Activated T-cell treated with anti-CD3 and anti-CD28 coated beads, Interleukin-2, amount 50 U/mL, for 1 hour (primary cell): ENCODE measurements at places on chromosomes 11 and 22.

GRCh38 chr11:116394022-116394421, 378.8 kb downstream of the BUD13 start:
- DNase-seq = no peak

DNA sequence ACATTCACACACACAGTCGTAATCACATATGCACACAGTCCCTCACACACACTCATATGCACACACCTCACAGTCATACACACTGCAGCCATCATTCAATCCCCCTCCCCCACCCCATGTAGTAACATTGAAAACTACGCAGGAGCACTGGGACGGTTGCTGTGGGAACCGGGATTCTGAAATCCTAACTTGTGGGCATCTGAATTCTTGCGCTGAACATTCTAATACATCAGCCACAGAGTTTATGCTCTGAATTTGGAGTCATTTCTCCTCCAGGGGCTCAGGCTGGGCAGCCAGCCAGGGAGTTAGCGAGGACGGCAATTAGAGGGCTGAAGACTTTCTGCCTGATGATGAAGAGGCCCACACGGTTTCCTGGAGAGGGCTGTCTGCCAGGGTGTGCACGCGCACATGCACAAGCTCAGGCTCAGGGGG, 32.7 kb downstream of the CD6 start:
- DNase-seq = peak; percentile 60

- DNase-seq = peak; percentile 77
Measured at GRCh38 chr11:128859563-128860441, 7.3 kb downstream of the KCNJ1 start.

DNA sequence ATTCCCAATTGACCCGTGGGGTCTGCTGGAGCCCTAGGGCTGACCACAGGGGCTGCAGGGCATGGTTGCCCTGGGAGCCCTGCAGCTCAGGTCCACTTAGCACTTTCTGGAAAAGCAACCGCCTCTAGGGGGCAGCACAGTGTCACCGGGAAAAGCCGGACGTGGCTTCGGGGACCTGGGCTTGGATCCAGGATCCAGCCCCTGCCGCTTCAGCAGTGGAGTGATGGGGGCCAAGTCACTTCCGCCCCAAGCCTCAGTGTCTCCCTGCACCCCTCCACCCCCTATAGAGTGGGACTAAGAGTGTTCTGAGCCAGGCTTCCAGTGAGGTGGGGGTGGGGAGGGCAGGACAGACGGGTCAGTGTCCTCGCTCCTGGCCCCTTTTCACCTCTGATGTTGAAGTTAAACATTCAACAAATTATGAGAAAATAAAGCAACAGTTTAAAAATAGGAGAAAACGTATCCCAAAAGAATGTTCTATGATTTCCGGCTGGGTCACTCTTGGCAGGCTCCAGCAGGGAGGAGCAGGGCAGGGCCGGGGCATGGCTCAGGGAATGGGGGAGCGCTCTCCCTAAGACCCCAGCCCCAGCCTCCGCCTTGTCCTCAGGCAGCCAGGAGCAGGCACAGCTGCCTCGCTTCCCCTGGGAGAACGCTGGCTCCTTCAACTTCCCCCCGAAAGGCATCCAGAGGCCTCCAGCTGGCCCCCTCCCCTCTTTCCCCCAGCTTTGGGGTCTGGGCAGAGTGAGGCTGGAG, 96.5 kb upstream of the FGF3 start:
- peak; percentile 33 for DNase-seq

- DNase-seq = no peak
Measured at GRCh38 chr11:45100339-45100738, 46.1 kb upstream of the PRDM11 start.

GRCh38 chr11:97890466-97890865, 1130.3 kb upstream of the CNTN5 start:
- no peak for DNase-seq

DNA sequence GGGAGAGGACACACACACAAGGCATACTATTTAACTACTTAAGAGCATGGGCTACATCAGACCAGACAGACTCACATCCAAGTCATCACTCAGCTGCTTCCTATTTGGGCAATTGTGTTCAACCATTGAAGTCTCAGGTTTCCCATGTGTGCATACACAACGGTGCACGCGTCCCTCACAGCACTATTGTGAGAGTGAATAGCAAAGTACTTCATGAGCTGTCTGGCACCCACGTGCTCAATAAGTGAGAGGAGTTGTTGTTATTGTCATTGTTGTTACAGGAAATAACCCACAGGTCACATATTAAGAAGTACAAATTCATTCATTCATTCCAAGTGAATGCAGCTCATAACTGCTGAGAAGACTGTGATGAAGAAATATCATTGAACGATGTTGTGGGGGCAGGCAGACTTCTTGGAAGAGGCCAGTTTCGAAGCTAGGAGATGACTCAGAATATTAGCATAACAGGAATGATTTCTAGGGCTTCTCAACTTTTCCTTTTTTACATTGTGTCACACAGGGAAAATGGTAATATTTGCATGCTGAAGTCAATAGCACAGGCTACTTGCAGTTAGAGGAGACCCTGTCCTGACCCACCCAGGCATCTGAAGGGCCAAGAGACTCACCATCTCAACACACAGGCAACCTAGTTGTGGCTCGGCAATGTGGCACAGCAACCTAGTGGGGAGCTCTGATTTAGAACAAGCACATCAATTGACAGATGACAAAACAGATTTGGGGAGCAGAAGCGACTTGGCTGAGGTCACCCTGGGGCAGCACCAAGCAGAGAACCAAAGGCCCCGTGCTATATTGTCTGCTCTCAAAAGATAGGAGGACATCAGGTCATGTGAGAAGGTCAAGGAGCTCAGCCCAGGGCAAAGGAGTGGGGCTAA, 606.0 kb downstream of the BUD13 start:
- DNase-seq = no peak

- DNase-seq = no peak
Measured at GRCh38 chr11:92911478-92911877, 58.0 kb upstream of the MTNR1B start.

DNA sequence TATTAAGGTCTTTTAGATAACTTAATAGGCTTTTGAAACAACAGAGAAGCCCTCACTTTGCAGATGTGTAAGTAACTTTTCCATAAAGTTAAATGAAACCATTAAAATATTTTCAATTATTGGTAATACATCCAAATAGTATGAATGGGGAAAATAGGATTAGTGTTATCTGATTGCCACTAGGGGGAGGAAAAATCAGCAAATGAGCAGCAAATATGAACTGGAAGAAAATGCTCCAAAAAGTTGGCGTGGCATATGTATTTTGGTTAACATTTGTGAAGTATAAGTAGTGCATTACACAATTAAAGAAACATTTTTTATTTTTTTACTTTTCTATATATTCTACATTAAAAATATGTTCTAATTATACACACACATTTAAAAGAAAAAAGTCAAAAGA, 259.8 kb upstream of the ANO5 start:
- DNase-seq = no peak

GRCh38 chr11:123566852-123567251, 87.6 kb downstream of the SCN3B start:
- no peak for DNase-seq

GRCh38 chr22:35605369-35605680, 11.8 kb downstream of the MB start:
- DNase-seq = no peak

- no peak for DNase-seq
Measured at GRCh38 chr11:112630496-112630895, 330.7 kb upstream of the NCAM1 start.

DNA sequence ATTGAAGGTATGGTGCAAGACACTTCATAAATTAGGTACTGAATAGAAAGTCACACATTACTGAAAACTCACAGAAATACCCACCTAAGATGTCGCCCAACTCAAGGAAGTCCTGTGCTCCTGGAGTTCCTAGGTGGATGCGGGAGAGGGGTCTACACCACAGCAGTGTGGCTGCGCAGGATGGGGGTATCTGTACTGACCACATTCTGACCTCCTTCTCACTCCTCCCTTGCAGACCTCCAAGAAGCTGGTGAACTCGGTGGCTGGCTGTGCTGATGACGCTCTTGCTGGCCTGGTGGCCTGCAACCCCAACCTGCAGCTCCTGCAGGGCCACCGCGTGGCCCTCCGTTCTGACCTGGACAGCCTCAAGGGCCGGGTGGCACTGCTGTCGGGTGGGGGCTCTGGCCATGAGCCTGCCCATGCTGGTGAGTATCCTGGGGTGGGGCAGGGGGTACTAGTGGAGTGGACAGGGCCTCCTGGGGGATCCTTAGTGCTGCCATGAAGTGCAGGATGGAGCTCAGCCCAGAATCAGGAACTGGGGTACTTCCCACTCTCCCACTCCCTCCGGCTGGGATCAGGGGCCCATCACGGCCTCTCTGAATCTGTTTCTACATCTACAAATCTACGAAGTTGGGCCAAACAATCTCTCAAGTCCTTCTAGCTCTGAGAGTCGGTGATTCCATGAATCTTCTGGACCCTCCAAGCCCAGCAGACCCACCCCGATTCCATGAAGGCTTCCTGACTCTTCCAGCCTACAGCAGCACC, 4.9 kb downstream of the TKFC start:
- DNase-seq = no peak

DNA sequence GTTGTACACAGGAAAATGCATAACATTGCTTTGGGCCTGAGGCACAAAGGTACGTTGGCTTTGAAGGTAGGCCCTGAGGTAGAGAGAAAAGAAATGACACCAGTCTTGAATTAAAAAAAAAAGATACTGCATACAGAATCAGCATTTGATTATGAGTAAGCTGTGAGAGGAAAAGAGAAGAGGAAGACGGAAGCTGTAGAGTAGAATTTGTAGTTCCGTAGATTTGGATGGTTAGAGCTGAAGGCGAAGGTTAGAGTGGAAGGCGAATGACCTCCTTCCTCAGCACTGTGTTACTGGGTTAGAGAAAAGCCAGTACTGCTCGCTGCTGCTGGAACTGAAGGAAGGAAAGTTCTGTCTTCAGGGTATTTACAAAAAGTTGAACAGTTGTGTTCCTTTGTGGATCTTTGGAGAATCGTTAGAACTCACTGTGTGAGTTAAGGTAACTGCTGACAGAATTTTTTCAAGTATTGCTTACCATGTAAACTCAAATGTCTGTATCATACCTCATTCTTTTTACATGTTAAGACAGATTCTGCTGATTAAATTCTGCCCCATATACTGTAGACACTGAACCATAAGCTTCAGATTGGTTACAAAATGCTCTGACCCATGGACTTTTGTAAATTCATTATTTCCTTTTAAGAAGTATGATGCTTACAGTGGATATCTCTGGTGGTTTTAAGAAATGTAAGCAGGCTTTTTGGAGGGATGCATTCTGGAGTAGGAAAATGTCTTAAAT, 50.2 kb downstream of the MCAM start:
- DNase-seq = no peak

- DNase-seq = no peak
Measured at GRCh38 chr11:96324912-96325311, 18.1 kb downstream of the MAML2 start.

DNA sequence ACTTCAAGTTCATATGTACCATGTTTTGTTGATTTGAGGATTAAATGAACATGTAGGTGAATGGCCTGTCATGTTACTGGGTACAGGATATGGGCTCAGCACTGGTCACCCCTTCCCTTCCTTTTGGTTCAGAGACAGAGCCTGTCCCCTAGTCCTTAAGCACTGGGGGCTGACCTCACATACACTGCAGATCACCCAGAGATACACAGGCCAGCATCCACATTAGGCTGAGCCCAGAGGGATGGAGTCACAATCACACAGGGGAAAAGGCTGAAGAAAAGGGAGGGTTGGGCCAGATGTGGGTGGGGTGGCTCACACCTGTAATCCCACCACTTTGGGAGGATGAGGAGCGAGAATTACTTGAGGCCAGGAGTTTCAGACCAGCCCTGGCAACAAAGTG, 62.3 kb downstream of the IGLL5 start:
- no peak for DNase-seq

DNA sequence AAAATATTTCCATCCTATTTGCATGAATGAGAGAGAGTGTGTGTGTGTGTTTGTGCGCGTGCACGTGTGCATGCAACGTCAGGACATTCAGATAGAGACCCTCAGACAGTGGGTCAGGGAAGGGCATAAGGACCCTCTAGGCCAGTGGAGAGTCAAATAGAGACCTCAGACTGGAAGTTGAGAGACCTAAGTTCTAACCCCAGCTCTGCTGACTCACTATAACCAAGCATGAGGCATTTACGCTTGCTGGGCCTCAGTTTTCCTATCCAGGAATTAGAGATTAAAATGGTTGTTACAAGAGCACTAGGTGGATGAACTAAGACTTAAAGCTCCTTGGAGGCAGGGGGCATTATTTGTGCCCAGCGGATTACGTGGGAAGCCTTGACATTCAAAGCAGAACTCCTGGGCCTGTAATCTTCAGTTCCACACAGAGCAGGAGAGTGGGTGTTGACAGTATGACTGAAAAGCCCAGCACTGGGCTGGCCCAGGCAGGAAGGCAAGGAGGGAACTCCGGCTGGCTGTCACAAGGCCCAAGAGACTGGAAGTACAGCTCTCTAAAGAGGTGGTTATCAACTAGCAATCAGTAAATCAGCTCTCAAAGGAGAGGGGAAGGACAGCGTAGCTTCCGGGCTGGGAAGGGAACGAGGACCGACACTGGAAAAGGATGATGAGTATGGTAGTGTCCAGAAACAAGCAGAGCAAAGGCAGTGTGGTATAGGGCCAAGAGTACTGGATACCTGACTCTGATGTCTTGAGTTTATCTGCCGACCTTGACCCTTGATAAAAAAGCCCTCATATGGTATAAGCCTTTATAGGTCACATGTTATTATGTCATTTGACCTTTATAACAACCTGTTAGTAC, 9.2 kb downstream of the RHOG start:
- no peak for DNase-seq

DNA sequence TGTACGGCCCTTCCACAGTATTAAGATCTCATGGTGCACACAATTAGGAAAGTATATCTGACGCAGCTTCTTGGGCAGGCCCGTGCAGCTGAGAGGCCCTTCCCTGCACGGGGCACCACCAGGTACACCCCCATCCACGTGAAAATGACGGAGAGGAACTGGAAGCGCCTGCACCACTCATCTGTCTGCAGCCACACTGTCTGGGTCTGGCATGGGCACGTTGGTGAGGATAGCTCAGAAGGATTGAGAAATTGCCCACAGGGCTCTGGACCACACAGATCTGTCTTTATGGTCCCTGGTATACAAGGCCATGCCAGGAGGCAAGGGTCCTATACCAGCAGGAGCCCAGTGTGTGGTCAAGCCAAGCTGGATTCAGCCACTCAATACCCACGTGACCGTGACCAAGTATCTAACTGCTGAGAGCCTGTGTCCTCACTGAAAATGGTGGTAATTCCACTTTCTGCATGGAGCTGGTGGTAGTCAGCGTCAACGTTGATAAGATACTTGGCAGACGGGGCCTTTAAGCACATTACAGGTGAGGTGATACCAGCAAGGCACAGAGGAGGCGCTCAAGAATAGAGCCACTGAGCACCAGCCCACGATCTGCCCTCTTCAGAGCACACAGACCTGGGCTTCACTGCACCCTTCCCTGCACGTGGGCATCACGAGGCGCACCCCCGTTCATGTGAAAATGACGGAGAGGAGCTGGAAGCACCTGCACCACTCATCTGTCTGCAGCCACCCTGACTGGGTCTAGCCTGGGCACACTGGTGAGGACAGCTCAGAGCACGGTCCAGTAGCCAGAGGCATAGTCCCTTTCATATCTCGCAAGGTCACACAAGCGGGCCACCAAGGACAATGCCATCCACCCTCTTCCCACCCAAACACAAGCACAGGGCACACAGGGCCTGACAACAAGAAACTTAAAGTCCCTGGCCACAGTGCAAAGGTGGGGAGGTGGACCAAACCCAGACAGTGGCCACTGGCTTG, 28.4 kb downstream of the SHANK2 start:
- no peak for DNase-seq
